Activated CD8-positive, alpha-beta memory T cell treated with anti-CD3 and anti-CD28 coated beads for 4 hours (primary cell): ENCODE measurements at places on chromosomes 7 and 10.

- no peak for DNase-seq
Observed at GRCh38 chr7:135976312-135977006, 700 bp downstream of the MTPN start.

GRCh38 chr7:133801341-133801740, 325.8 kb upstream of the LRGUK start:
- DNase-seq, result no peak

GRCh38 chr7:104946338-104946737, 67.7 kb upstream of the KMT2E start:
- no peak for DNase-seq

DNA sequence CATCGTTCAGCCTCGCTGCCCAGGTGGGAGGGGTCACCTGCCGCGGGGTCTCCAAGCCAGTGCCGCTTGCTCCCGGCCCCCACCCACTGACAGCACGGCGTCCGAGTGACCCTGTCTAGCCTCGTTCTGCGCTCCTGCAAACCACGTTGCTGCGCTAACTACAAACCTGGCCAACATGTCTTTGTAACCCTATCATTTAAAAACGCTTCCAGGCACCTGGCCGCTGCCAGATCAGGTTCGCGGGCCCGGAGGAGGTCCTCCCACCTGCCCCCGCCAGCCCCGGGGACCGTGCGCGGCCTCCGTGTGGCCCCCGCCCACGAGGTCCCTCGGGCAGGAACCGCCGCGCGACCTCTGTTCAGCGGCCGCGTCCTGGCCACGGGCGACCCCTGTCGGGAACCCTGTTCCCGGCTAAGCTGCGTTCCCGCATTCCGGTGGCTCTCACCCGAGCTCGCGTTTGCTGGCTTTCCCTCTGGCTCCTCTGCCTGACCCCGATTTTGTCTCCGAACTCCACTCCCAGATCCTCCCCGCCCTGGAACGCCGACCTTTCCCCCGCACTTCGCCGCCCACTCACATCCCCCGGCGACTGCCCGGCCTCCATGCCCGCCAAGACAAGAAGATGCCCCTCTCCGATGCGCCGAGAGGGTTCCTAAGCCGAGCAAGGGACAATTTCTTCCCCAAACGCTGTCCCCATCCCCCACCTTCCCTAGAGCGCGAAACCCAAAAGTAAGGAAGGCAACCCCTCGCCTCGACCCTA, 2.4 kb downstream of the SFMBT2 start:
- no peak for DNase-seq

DNA sequence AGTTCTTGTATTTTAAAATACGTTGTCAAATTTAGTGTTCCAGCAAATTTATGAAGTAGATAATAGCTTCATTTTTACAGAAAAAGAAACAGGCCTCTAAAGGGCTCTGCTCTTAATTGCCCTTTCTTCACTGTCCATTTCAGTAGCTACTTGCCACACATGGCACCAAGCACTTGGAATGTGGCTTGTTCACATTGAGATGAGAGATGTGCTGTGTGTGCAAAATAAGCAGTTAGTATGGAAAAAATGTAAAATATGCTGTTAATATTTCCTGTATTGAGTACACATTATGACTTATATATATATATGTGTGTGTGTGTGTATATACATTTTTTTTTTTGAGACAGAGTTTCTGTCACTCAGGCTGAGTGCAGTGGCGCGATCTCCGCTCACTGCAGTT, 19.5 kb downstream of the RBM33 start:
- DNase-seq, result no peak

GRCh38 chr7:105454921-105455320, 66.2 kb upstream of the SRPK2 start:
- DNase-seq, result no peak

DNA sequence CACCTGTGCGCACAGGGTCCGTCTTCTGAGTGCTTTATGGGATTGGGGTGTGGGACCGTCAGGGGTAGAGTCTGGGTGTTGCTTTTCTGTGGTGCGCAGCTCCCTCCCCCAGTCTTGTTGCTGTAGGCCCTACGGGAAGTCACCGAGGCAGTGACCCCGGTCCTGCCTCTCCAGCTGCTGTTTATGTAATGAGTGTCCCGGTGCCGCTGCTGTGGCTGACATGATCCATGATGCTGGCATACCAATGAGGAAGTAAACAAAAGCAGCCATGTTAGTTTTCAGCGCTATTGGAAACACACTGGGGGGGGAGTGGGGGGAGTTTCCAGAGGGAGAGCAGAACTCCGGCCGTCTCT, 1.1 kb downstream of the TRIM8 start:
- no peak for DNase-seq

DNA sequence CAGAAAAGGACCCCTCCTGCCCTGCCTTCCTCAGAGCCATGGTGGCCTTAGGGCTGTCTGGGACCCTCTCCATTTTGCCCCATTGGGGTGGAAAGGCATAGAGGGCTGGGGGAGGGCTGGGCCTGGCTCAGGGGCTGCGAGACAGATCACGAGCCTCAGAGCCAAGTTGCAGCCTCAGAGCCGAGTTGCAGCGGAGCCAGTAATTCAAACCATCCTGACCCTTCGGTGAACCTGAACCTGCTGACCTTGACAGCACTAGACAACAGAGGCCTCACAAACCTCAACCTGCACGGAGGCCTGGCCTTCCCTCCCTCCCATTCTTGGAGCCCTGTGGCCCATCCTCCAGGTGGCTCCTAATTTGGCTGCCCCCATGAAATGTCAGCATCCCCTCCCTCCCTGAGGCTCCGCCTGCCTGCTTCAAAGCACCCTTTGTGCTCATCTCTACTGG, 45.4 kb downstream of the PAX2 start:
- no peak for DNase-seq

DNA sequence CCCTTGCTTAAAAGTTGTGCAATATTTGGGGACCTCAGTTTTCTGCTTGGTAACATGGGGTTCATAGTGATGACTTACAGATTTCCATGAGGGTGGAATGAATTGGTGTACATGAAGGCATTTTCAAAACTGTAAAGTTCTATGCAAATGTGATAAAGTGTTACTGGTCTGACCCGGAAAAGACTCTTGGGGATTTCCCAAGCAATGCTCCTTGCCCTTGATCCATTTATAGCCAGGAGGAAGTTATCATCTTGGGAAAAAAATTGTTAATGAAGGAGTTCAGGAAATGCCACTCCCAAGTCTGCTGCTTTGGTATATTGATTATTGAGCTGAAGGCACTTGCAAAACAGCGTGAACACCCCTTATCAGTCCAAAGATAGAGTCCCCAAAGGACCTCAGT, 96.3 kb upstream of the ZPBP start:
- DNase-seq, result no peak

- DNase-seq, result no peak
Observed at GRCh38 chr10:124736491-124737136, 7.6 kb downstream of the FAM53B start.

DNA sequence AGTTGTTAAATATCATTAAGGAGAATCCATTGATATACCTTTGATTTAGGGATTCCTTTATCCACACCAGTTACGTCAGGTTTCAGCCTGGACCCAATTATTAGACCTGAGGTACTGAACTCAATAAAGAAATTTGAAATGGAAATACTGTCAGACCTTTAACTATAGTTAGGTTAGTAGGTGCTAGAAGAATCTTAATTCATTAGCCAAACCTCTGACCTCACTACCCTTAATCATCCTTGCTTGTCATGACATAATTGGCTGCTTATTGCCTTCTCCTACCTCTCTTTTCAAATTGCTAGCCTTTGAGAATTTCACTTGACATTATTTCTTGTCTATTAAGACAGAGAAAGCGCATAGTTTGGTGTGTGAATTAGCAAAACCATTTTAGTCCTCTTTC, 27.1 kb downstream of the SMNDC1 start:
- DNase-seq, result no peak

DNA sequence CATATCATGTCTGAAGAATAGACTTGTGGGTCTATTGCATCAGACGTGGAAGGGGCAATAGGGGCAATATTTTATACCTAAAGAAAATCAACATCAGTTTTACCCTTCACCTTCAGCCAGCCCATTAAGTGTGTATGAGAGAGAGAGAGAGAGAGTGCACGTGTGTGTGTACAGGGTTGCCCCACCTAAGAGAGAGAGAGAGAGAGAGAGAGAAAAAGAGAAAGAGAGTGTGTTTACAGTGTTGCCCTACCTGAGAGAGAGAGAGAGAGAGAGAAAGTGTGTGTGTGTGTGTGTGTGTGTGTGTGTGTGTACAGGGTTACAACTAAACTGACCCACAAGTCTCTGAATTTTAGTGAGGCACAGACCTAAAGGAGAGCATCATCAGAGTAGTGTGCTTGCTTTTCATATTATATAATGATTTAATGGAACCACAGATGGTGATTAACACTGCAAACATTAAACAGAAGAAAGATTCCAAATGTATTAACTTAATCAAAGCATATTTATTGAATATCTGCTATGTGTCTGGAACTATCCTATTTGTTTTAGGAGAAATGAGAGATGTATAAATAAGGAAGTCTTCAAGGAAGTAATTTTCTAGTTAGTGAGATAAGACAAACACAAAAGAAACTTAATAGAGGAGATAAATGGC, 66.8 kb downstream of the CD36 start:
- DNase-seq, result no peak

- no peak for DNase-seq
Observed at GRCh38 chr10:128866551-128866950, 600.5 kb upstream of the MGMT start.
